ENCODE measurements at places on chromosomes 4 and X. TPM values are rescaled to one million over a fixed set of nuclear protein-coding genes. Genes with fewer than 3 reads are reported as not detected.

DUSP9 gene
- 6.2 TPM for total RNA-seq

AKAP4 gene
- 71.5 TPM for total RNA-seq

SCML2 gene
- 15.3 TPM for total RNA-seq

ENOX2 gene
- 19.4 TPM for total RNA-seq

GRCh38 chr4:116925900-116926457, 159.4 kb downstream of the TRAM1L1 start:
- DNase-seq = peak; percentile 23
- H3K4me1 ChIP-seq = no peaks in the 10 kb centered on the region
- H3K4me3 ChIP-seq = no peak overlapping the region

GRCh38 chrX:77118686-77119085, 328.5 kb upstream of the FGF16 start:
- no peak overlapping the region for H3K4me3 ChIP-seq
- no peaks in the 10 kb centered on the region for H3K27me3 ChIP-seq
- no peaks in the 10 kb centered on the region for H3K36me3 ChIP-seq
- DNase-seq = no peak
- no peaks in the 10 kb centered on the region for H3K4me1 ChIP-seq

Data from testis (tissue), 5 donors.